ENCODE measurements at places on chromosomes 11 and 22. TPM values are rescaled to one million over a fixed set of nuclear protein-coding genes. Genes with fewer than 3 reads are reported as not detected.

DNA sequence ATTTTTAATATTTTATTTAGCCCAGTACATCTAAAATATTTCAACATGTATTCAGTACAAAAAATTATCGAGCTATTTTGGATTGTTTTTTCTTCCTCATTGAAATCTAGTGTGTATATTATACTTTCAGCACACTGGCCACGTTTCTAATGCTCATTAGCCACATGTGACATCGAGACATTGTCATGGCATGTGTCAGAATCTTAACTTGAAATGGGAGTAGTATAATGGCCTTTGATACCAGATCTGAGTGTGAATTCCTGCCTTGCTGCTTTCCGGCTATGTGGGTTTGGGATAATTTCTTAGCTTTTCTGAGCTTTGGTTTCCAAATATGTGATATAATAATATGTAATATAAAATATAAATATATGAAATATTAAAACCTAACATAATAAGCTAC, 54.3 kb downstream of the BCL2L13 start:
- DNase-seq = no peak

GRCh38 chr22:20276468-20276867, 8.3 kb upstream of the RTN4R start:
- no peak for DNase-seq

FXYD6 gene
- 28.6 TPM for total RNA-seq

DNA sequence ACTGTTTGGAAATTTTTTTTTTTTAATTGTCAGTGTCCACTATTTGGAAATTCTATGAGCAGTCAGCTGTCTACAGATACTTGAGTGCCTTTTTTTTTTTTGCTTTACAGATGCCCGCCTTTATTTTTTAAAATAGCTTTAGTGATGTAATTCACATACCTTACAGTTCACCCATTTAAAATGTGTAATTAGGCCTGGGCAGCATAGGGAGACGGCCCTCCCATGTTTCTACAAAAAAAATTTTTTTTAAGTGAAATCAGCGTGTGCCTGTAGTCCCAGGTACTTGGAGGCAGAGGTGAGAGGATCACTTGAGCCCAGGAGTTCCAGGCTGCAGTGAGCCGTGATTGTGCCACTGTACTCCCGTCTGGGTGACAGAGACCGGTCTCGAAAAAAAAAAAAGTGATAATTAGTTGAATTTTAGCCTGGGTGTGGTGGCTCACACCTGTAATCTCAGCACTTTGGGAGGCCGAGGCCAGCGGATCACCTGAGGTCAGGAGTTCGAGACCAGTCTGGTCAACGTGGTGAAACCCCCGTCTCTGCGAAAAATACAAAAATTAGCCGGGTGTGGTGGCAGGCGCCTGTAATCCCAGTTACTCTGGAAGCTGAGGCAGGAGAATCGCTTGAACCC, 1.5 kb downstream of the ZNF143 start:
- DNase-seq = no peak

MS4A2 gene
- 0.55 TPM for total RNA-seq

All from aorta (tissue), 5 donors.